ENCODE measurements at places on chromosomes 7 and 10. TPM values are rescaled to one million over a fixed set of nuclear protein-coding genes. Genes with fewer than 3 reads are reported as not detected.

DNA sequence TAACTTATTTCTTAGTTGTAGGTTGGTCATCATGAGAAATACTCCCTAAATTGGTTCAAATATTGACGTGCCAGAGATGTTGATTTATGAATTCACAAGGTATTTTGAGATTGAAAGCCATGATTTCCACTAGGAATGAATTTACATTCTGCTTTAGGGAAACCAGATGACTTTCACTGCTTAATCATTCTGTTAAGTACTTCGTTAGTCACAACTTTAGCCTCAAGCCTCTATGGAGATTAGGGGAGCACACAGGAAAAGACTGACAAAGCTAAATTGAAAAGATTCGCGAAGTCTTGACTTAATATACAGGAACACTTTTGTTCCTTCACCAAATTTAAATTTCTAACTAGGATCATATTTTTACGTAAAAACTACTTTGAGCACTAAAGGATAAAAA lies 250.4 kb upstream of the CACNA2D1 start:
- no peak for DNase-seq

GRCh38 chr7:143396182-143396581 lies 12.5 kb downstream of the EPHA1 start:
- DNase-seq = no peak

DNA sequence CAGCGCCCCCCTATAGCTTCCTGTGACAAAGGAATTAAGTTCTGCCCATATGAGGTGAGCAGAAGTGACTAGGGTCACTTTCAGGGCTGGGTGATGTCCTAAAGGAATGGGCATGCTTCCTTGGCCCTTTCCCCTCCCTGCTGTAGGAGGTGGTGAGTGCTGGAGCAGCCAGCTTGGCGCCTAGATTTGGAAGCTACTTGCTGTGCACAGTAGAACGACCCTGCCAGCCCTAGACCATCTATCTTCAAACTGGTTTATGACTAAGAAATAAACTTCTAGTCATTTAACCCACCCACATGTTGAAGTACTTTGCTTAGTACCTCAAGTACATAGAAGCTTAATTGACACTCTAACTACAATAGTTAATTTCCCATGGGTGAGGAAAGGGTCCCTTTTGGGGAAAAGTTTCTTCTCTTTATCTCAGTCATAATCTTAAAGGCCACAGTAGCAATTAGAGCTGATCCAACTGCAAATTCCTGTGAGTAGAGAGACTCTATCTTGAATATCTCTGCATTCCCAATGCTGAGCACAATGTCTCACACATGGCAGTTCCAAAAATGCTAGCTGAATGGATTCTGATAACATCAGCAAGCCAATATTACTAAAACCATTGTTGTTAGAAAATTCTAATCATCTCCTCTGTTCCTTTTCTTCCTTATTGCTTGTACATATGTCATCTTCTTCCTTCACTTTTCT lies 227.2 kb downstream of the RELN start:
- no peak for DNase-seq

ZNF107 gene
- total RNA-seq = 92.2 TPM

GRCh38 chr10:28343987-28344895 lies 41.4 kb upstream of the MPP7 start:
- DNase-seq = no peak

DNA sequence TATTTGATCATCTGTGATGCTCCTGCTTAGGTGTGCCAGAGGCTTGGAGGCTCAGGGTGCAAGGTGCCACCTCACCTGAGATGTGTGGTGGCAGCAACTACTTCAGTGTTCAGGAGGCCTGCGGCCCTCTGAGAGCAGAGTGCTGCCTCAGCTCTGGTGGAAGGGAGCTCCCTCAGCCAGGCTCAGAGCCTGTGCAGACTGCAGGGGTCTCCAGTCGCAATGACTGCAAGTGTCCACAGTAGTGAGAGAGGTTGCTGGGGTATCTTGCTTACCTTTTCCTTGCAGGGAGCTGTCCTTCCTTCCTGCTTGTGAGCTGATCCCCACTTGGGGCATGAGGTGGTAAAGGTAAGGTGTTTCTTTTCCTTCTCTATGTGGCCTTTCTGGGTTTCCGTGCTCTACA lies 131.0 kb upstream of the GAD2 start:
- no peak for DNase-seq

GIMAP4 gene
- not detected for total RNA-seq

CH25H gene
- not detected for total RNA-seq

GRCh38 chr7:74657692-74658177 lies at the start of gene GTF2I:
TSS of gene GTF2I (plus strand) at chr7:74657718. CDS start at chr7:74689129, 31,411 bp downstream.
- peak; percentile 69 for DNase-seq

DNA sequence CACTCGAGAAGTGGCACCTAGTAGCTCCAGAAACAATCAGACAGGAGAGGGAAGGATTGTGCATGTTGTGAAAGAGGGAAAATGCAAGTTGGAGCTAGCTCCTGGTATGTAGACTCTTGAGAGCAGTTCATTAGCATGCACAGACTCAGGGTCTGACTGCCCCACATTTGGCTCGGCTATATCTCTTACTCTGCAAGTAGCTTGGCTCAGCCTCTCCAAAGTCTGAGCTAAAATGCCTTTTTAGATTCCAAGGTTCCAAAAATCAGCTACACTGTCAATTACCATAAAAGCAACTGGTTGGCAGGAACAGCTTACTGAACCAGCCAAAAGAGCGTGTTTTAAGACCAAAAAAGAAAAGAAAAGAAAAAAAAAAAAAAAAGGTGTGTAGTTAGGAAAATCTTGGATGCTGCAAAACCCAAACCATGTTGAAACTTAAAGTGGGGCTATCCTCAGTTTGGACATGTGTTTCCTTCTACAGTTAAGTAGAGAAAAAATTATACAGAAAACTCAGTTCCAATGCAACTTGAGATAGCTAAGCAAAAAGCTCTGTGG lies 65.5 kb downstream of the MKX start:
- no peak for DNase-seq

DNA sequence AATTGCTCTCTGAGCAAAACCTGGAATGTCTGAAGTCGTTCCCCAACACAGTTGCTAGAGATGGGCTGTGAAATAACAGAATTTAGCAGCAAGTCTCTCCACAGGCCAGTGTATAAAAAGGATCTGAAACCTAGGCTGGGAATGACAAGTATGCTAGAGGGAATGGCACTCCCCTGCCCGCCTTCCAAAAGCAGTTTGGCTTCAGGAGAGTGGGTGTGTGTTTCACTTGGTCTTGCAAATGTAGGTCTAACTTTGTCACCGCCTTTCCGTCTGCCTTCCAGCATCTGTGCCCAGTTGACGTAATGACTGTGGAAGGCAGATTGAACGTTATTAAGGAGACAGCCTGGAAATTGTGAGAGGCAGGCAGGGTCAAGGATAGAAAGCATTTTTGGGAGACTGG lies 18.0 kb upstream of the MTURN start:
- DNase-seq = no peak

GNAT3 gene
- total RNA-seq = not detected

- no peak for DNase-seq
These were observed 32.9 kb upstream of the FAM3C start for GRCh38 chr7:121428855-121429489.

INA gene
- total RNA-seq = not detected

DNA sequence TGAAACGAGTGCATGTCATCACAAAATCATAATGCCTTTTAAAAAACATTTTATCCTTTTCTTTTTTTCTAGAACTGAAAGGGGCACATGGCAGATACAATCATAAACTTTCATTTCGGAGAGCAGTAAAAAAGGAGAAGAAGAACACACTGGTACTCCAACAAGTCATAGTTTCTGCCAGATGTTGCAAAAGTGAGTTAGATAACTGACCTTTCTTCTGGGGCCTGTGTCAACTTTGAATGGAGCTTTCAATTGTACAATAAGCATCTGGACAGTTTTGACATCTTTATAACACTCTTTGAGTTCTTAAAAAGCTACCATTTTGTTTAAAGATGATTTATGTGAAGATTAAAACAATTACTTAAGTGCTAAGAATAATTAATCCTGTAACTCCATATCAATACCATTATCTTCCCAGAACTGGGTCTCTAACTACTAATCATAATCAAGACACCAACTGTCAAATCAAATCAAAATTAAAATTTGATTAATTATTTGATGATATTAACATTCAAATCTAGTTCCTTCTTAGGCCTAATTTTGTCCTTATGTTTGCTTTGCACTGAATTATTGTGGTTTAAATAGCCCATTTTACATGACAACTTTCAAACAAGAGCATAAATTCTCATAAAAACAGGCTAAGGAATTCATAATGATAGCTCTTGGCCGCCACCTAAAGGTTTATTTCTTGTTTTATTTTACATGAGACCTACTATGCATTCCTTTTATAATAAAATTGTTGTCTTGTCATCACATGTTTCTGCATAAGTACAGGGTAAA lies 19.5 kb upstream of the ITGB8 start:
- DNase-seq = peak; percentile 46

- DNase-seq = peak; percentile 37
These were observed 455.3 kb downstream of the REEP3 start for GRCh38 chr10:63976538-63976937.

MORN4 gene
- 5.4 TPM for total RNA-seq

ST7 gene
- total RNA-seq = 7.3 TPM

- DNase-seq = no peak
These were observed 205.2 kb downstream of the FAM107B start for GRCh38 chr10:14569274-14570060.

- no peak for DNase-seq
These were observed 134.0 kb downstream of the CD36 start for GRCh38 chr7:80772347-80772993.

GRCh38 chr7:158680754-158681153 lies 23.9 kb downstream of the NCAPG2 start:
- no peak for DNase-seq

GRCh38 chr7:43560742-43561330 lies 22.1 kb upstream of the STK17A start:
- DNase-seq = no peak

DPYSL4 gene
- total RNA-seq = not detected

SLC13A1 gene
- total RNA-seq = not detected

GRCh38 chr7:70570029-70570428 lies 561.9 kb upstream of the GALNT17 start:
- DNase-seq = no peak

DNA sequence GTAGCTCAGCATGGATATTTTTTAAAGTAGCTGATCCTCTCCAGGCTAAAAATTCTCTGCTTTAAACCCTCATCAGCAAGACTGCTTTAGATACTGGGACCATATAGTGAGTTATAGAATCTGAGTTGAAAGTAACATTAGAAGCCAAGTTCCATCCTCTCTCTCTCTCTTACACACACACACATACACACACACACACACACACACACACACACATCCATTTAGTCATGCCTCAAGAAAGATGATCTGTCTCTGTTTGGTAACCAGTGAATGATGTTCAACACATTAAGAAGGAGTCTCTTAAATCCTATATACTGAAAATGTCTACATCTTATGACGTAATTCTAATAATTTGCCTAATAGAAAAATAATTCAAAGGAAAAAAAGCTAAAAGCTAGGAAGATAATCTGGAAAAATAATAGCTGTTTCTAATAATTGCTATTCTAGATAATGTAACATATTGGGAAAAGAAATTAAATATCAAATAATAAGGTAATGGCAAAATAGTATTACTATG lies 16.9 kb upstream of the ATP6V0A4 start:
- DNase-seq = no peak

GRCh38 chr10:124346831-124347230 lies 71.9 kb downstream of the OAT start:
- no peak for DNase-seq

CYP3A4 gene
- total RNA-seq = not detected

GRCh38 chr7:43625453-43625852 lies 42.5 kb downstream of the STK17A start:
- DNase-seq = peak; percentile 71

DNA sequence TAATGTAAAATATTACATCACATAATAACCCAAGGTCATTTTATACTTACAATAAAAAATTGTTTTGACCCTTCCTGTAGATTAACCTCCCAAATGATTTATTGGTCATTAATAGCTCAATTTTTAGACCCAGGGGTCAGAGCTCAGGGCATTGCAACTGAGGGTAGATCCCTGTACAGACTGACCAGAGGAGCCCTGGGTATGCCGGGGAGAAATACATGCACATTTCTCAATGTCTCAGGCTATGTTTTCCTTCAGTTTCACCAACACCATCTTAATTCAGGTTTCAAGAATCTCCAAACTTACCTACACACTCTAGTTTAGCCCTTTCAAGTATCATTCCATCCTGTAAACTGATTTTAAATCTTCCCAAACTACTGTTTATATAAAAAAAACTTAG lies 46.2 kb downstream of the CALD1 start:
- DNase-seq = no peak

- no peak for DNase-seq
These were observed 461.9 kb upstream of the KLF6 start for GRCh38 chr10:4246881-4247358.

DNA sequence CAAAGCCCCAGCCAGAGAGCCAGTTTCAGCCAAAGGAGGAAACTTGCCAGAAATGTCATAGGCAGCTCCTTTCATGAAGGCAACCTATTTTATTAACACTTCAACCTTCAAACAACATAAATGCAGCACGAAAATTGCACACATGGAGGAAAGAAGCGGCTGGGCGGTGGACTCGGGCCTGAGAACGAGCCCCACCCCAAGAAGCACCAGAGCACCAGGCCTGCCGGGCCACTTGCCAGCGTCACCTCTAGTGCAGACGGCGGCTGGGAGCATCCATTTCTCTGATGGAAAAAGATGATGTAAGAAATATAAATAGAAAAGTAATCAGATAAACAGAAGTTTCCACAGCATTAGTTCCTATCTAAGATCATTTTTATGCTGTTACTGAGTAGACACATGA lies 100.0 kb downstream of the TCERG1L start:
- DNase-seq = no peak

DNA sequence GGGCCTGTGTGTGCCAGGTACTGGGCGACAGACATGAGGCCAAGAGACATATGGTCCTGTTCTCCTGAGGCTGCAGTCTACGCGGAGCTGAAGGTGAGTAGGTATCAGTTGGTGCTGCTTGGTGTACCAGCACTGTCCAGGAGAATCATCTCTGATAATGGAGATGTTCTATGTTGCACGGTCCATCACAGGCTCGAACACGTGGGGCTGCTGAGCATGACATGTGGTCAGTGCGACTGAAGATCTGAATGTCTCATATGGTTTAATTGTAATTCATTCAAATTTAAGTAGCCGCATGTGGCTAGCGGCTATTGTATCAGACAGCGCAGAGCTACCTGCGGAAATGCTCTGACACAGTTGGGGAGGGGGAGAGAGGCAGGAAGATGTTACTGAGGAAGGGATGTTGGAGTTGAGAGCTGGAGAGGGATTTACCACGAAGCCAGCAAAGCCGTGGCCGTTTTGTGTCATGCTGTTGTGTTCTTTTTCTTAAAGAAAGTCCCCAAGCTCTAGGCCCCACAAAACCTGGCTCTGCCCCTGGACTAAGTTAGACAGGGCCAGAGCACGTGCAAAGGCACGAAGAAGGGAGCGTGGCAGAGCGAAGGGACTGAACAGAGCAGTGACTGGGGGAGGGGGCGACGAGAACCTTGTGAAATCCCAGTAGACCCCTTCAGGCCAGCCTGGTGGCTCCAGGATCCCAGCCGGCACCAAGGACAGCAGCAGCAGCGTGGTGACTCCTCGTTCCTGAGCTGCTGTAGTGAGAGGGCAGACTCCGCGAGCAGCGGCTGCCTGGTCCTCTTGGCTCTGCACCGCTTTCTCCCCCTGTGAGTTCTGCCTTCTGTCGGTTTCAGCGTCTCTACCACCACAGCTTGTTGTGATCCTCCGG lies 20.0 kb downstream of the SMKR1 start:
- no peak for DNase-seq

TMEM176A gene
- not detected for total RNA-seq

GRCh38 chr7:117184367-117184766 lies 138.5 kb downstream of the WNT2 start:
- no peak for DNase-seq

AKR1B15 gene
- not detected for total RNA-seq

Measured in OCI-LY7 (cell line).